ENCODE measurements at places on chromosomes 2 and 18.

DNA sequence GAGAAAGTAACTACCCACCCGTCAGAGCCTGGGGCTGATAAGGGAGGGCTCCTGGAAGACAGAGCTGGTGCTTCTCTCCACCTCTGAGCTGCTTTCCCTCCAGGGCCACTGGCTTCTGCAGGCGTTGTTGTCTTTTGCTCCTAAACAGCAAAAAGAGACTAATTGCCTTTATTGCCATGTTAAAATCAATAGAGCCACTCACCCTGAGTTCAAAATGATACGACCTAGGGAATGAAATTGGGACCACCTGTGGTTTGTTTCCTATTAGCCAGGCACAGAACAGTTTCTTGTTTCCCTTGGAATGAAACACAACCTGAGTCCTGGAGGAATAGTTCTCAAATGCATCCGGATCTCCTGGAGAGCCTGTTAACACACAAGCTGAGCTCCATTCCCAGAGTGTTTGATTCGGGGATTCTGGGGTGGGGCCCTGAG lies 45.8 kb downstream of the TCF7L1 start:
- DNase-seq = no peak

- no peak for DNase-seq
Measured at GRCh38 chr18:21809725-21810124, 69.1 kb downstream of the MIB1 start.

GRCh38 chr2:223585666-223586065 lies 16.5 kb downstream of the SCG2 start:
- no peak for DNase-seq

DNA sequence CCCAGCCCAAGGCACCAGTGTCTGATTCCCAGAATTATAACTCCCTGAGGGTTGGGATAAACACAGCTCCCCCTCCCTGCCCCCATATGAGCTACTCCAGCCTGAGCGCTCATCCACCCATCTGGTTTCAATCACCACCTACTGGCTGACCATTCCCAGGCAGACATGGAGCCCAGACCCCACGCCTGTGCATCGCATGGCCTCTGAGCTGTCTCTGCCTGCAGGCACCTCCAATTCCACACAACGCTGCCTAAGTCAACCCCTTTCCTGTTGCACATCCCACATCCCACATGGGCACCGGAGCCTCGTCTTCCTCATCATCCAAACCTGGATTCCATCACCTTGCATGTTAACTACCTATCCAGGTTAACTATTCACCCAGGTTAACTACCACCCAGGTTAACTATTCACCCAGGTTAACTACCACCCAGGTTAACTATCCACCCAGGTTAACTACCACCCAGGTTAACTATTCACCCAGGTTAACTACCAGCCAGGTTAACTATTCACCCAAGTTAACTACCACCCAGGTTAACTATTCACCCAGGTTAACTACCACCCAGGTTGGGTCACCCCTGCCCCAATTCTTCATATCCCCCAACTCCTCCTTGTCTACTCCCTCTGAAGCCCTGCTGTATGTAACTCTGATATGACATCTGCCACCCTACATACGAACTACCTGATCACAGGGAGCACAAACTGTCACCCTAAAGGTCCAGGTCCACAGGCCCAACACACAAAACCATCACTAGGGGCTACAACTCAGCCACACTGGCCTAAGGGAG lies 47.8 kb downstream of the TEX51 start:
- DNase-seq = no peak

DNA sequence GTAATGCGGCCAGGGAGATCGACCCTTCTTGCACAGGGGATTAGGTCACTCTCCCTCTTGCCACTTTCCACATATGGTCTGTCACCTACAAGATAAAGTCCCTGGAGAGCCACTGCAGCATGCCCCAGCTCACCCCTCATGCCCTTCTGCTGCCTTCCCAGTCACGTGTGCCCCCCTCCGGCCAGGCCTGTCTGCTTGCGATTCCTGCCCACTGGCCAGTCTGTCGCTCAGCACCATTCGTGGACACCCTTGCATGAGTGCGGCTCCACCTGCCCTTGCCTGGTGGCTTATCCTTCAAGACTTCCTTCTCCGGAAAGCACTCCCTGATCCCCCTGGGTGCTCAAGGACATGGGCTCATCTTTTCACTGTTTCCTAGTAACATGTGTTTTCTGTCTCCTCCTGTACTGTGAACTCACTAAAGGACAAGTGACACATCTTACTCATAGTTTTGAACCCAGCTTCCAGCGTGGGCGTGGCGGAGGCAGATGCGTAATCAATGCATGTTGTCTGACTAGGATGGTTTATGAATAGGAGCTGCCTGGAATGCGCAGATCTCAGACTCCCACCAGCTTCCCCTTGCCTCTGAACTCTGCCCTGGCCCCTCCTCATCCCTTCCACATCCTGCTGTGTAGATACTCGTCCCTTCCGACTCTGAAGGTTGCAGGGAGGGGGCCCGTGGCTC lies 7.8 kb upstream of the NT5DC4 start:
- DNase-seq = no peak

DNA sequence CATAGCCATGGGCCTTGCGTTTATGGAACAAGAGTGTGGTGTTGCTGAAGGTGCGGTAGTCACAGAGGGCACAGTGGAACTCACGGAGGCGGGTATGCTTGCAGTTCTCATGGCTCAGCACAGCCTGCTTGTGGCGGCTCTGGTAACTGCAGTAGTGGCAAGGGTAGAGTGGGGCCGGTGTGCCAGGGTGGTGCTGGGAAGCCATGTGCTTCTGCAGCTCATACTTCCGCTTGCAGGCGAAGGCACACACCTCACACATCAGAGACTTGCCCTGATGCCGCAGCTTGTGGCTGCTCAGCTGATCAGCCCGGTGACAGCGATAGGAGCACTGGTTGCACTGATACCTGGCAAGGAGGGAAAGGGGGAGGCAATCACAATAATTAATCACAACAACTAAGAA lies 14.7 kb downstream of the ZNF142 start:
- DNase-seq = no peak

DNA sequence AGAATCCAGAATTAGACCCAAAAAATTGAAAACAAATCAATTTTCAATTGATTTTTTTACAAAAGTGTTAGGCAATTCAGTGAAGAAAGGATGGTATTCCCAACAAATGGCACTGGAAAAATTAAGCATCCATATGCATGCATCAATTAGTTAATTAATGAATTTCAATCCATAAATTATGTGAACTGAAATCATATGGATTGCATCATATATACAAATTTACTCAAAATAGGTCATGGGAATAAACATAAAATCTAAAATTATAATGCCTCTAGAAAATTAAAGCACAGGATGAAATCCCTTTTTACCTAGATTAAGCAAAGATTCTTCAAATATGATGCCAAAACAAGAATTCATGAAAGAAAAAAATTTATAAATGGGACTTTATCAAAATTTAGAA lies 213.9 kb upstream of the KLHL29 start:
- DNase-seq = no peak

Data from CD8-positive, alpha-beta memory T cell (primary cell).